Lung microvascular endothelial cell (primary cell): ENCODE measurements at places on chromosomes 16 and 17. TPM values are rescaled to one million over a fixed set of nuclear protein-coding genes. Genes with fewer than 3 reads are reported as not detected.

Gene ENPP7
- total RNA-seq, result not detected in 2 replicates

Gene PRM2
- total RNA-seq, result not detected in 2 replicates

Gene CETP
- 3.0 and 10.5 TPM in 2 replicates for total RNA-seq

Gene CCL23
- 0.65 and 0.99 TPM in 2 replicates for total RNA-seq

Gene GJD3
- 2.2 and 3.0 TPM in 2 replicates for total RNA-seq

Gene CCDC200
- total RNA-seq, result not detected in 2 replicates

Gene RHBDF2
- total RNA-seq, result 8.1 and 22.6 TPM in 2 replicates

Gene SRP68
- 20.0 and 21.4 TPM in 2 replicates for total RNA-seq

Gene CA7
- total RNA-seq, result not detected in 2 replicates

Gene C17orf107
- 0.44 and 1.6 TPM in 2 replicates for total RNA-seq

Gene RMI2
- 0.99 and 2.8 TPM in 2 replicates for total RNA-seq

Gene GP1BA
- total RNA-seq, result not detected in 2 replicates

Gene C1QL1
- total RNA-seq, result under 0.01 TPM in 1 of 2 replicates, not detected in the other

Gene RAB37
- 0.20 and 0.22 TPM in 2 replicates for total RNA-seq

Gene SLX1A
- total RNA-seq, result 35.9 and 44.2 TPM in 2 replicates

Gene ST3GAL2
- total RNA-seq, result 29.0 and 37.9 TPM in 2 replicates

Gene CASKIN1
- total RNA-seq, result under 0.01 TPM in 2 replicates

Gene HCRT
- total RNA-seq, result not detected in 2 replicates

Gene SOX15
- not detected in 2 replicates for total RNA-seq

Gene RNU2-1
- not detected in 2 replicates for total RNA-seq

Gene CLDN6
- total RNA-seq, result not detected in 2 replicates

Gene COX10
- total RNA-seq, result 8.7 and 10.7 TPM in 2 replicates

Gene B4GALNT2
- total RNA-seq, result not detected in 2 replicates

Gene ABAT
- 1.1 and 1.6 TPM in 2 replicates for total RNA-seq
